ENCODE measurements at places on chromosomes 13 and 19. TPM values are rescaled to one million over a fixed set of nuclear protein-coding genes. Genes with fewer than 3 reads are reported as not detected.

The ZNF606 gene
- total RNA-seq: 48.6 TPM

- DNase-seq: no peak
These were observed 731.0 kb downstream of the SLITRK1 start for GRCh38 chr13:83151308-83151660.

DNA sequence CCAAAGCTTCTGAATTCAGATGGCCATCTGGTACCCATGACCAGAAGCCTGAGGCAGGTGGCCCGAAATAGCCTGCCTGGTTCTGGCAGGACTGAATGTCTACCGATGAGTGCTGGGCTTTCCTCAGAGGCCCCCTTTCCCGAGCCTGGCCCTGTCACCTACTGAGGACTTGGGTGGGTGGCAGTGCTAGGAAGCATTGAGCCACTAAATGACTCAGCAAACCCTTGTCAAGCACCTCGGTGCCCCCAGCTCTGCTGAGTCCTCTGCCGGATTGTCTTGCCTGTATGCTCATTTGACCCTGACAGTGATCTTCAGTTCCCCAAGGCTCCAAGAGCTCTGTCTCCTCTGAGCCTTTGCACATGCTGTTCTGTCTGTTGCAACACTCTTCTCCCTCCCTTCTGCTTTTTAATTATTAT lies 17.9 kb downstream of the PPP1R37 start:
- no peak for DNase-seq

GRCh38 chr13:32427852-32428580 lies at the start of gene N4BP2L1:
Gene N4BP2L1 (minus strand): TSS chr13:32428130. CDS start chr13:32428082, 48 bp downstream.
- peak; percentile 68 for DNase-seq

GRCh38 chr13:51746802-51747201 lies 57.2 kb downstream of the DHRS12 start:
- DNase-seq: no peak

DNA sequence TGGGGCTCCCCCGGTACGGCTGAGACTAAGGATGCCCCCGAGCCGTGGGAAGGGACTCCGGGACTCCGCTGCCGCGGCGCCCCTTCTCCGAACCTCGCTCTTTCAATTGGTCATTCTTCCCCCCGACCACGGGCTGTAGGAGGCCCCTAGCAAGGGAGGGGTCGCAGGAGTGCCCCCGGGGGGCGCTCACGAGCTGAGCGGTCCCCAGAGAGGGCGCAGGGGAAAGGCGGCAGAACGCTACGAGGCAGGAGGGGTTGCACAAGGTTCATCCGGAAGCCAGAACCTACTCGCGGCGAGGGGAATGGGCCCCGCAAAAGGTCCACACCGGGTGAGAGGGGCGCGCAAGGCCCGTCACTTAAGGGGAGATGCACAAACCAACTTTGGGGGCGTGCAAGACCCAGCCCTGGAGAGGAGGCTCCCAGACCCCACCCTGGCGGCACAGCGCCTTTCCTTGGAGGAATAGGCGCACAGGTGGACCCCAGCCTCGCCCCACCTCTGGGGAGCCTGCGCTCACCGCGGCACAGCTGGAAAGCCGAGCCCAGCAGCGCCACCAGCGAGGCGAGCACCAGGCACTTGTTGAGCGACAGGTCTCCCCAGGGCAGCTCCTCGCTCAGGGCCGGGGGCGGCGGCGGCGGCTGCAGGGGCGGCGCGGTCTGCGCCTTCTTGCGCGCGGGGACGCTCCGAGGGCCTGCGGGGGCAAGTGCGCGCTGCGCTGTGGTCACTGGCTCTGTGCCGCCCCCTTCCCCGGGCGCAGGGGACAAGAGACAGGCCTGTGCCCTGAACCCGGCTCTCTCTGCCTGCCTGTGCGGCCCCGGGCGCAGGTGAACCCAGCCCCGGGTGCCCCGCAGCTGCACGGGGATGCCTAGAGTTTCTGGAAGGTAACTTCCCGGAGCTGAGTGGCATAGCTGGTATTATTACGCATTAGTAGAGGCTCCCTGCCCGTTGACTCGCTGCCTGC lies 2.8 kb downstream of the JSRP1 start:
- DNase-seq: no peak

- no peak for DNase-seq
These were observed 453.9 kb downstream of the SLITRK5 start for GRCh38 chr13:88125055-88125454.

DNA sequence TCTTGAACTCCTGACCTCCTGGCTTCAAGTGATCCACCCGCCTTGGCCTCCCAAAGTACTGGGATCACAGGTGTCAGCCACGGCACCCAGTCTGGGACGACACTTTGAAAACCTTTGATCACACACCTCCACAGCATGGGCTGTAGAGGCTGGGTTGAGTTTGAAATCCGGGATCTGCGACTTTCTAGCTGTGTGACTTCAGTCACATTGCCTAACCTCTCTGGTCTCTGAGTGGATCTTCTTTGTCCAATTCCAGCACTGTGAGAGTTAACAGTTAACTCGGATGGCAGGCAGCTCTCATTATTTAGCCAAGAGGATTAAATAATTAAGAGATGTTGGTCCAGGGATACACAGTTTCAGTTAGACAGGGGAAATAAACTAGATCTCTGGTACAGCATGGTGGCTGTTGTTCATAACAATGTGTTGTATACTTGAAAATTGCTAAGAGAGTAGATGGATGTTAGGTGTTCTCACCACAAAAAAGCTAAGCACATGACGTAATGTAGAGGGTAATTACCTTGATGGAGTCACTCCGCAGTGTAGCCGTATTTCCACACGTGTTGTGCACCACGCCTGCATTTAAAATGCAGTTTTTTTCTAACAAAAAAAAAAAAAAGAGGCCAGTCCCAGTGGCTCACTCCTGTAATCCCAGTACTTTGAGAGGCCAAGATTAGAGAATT lies 1.9 kb downstream of the GALP start:
- DNase-seq: no peak

DNA sequence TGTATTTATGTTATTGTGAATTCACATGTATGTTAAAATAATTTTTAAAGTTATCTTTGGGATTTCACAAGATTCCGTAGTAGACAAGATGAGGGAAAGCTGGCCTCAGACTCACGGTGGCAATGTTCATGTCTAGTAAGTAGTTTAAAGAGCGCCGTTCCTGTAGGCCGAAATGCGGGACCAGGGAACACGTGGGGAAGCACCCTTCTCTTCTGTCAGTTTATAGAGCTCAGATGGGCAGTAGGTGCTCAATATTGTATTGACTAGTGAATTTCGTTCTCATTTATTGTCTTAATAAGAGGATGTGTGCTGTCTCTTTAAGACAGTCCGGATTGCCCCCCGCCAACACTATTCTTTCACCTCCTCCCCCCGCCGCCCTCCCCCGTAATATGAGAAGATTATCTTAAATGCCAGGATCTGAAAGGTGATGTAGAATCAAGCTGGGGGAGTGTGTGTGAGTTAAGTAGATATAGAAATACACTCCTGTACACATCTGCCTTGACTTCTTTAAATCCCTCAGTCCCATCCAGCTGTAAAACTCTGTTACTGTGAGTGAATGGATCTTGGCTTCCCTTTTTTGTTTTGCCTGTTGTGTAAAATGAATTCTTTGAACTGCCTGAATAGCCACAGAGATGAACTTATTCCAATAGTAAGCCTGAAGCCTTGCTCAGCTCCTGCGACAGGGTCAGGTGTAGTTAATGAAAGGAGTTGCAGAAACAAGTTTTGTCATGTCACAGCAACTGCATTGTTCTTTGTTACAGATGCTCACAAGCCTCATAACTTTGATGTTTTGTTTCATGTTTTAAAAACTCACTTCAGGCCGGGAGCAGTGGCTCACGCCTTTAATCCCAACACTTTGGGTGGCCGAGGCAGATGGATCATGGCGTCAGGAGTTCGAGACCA lies 1.3 kb downstream of the LAMP1 start:
- DNase-seq: no peak
